ENCODE measurements at places on chromosomes 4 and X.

DNA sequence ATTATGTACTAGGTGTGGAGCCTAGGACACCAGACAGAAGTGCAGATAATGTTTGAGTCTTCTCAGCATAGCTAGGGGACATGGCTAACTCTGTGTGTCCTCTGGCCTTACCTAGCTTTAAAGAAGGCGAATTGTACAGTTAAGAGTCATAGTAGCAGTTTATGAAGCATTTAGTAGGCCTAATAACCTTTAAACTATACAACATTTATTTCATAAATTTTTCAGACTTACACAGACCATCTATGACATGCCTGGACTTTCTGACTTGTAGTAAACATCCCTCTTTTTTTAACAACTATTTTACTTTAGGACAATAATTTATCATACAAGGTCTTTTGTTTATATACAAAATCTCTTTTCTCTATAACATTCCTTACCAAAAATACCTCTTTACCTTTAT lies 37.4 kb downstream of the ETNPPL start:
- DNase-seq = no peak

GRCh38 chrX:141811438-141811837 lies 26.7 kb upstream of the MAGEC3 start:
- no peak for DNase-seq

DNA sequence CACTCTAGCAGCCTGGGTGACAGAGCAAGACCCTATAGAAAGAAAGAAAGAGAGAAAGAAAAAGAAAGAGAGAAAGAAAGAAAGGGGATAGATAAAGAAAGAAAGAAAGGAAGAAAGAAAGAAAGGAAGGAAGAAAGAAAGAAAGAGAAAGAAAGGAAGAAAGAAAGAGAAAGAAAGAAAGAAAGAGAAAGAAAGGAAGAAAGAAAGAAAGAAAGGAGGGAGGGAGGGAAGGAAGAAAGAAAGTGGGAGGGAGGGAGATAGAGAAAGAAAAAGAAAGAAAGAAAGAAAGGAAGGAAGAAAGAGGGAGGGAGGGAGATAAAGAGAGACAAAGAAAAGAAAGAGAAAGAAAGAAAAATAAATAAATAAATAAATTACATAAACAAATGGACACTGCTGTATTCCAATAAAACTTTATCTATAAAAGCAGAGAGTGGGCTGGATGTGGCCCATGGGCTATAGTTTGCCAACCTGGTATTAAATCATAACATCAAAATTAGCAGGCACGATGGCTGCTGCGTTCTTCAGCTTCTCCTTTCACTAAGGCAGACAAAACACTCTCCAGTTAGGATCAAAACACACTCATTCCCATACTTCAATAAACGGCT lies 165.0 kb downstream of the ZNF674 start:
- DNase-seq = no peak

GRCh38 chr4:103998756-103999155 lies 279.0 kb upstream of the TACR3 start:
- DNase-seq = no peak

DNA sequence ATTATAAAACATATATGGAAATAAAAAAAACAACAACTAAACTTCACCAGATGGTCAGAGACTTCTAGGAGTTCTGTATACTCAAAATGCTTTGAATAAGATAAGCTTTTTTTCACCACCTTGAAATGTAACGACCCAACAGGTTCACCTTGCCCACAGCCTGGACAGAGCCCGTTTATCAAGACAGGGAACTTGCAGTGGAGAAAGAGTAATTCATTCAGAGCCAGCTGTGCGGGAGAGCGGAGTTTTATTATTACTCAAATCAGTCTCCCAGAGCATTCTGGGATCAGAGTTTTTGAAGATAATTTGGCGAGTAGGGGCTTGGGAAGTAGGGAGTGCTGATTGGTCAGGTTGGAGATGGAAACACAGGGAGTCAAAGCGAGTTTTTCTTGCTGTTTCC lies 38.5 kb downstream of the AGA start:
- DNase-seq = no peak

GRCh38 chr4:140249351-140249750 lies 95.4 kb upstream of the MAML3 start:
- no peak for DNase-seq

DNA sequence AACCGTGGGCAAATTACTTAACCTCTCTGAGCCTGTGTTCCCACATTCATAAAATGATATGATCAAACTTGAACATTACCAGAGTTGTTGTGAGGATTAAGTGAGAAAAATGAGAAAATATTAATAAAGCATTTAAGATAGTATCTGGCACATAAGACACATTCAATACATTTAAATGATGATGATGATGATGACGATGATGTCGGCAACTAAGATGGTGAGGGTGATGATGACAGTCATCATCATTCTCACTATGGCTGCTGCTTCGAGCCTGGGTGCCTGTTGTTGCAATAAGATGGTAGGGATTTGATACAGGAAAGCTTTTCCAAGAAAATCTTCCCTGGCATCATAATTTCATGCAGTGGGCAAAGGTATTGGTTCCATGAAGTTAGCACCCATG lies 11.1 kb downstream of the TMEM164 start:
- no peak for DNase-seq

GRCh38 chr4:20432088-20432487 lies 180.4 kb downstream of the SLIT2 start:
- no peak for DNase-seq

DNA sequence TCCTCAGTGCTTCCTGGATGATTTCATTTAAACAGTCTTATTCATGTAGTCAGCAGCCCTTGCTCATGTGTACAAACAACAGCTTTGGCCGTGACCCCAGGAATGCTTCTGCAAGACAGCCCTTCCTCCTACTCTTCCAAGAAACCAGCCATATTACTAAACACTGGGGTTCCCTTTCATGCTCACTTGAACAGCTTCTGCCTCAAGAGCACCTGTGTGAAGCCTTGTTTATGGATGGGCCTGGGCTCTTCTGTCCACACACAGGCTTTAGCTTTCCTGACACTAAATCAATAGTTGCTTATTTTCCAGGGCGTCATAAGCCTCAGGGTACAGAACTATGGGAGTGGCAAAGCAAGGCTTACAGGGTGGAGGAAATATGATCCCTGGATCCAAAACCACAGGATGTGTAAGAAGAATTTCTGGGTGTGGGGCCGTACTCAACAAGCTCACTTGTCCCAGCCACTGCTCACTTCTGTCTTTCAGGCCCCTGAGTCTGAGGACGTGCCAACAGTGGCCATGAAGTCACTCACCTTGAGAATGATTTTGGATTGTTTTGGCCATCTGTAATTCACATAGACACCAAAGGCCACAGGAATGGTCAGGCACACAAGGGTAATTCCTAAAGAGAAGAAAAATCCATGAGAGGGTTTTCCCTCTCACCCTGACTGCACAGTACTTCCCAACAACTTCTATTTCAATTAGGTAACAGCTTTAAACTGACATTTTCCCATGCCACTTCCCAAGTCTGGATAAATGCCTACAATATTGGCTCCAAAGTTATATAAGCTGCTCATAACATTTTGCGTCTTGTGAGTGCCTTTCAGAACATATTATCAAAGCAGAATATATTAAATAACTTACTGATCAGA lies 17.7 kb downstream of the SLC10A6 start:
- DNase-seq = no peak

- no peak for DNase-seq
These were observed 21.2 kb upstream of the LCORL start for GRCh38 chr4:18042754-18043153.

- no peak for DNase-seq
These were observed 135.7 kb downstream of the ZNF330 start for GRCh38 chr4:141356321-141356962.

DNA sequence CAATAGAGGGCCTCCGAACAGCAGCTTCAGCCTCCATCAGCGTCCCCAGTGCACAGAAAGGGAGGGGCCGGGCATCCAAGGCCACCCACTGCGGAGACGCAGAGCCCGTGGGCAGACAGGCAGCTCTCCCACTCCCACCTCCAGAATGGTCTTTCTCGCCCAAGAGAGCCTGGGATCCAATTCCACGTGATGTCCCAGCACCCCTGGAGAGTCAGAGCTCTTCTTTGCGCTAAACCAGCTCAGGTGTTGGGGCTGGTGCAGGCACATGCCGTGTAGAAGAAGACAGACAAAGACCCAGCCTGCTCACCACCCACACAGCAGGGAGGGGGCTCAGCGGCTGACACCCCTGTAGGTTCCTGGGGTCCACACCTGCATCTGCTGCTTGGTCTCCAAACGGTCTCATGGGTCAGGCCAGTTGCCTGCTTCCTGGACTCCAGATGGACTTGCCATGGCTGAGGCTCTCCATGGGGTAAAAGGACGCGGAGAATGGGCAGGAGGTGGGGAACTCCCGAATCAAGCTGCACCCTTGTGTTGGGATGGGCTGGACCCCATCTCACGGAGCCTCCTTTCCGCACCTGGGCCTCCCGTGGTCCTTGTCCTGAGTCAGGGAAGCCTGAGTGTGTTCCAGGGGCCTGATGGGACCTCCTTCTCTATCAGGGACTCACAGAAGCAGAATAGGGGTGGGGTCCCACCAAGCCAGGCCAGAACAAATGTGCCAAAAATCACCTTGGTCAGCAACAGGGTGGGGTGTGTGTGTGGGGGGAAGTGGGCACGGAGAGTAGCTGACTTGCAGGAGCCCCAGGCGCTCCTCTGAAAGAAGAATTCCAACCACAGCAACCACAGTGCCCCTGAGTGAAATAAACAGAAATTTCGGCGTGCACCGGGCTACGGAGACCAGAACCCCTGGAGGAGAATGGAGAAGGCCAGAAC lies 11.6 kb upstream of the ASMTL start:
- DNase-seq = peak; percentile 1

GRCh38 chr4:82053396-82053795 lies 320.4 kb downstream of the HNRNPD start:
- DNase-seq = no peak

DNA sequence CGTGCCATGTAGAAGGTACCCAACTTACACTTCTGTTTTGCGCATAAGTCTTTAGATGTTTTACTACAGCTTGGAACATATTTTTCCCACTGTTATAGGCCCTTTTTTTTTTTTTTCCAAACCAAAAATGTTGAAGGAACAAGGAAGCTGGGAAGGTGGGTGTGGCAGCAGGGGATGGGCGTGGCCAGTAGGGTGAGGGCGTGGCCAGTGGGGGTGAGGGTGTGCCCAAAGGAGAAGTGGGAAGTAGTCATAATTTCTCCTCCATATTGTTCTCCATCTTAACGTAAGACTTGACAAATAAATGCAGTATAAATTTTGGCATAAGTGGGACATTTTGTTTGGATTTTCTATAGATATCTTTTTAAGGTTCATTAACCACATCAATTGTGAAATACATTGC lies 30.4 kb downstream of the CLDN22 start:
- DNase-seq = no peak

DNA sequence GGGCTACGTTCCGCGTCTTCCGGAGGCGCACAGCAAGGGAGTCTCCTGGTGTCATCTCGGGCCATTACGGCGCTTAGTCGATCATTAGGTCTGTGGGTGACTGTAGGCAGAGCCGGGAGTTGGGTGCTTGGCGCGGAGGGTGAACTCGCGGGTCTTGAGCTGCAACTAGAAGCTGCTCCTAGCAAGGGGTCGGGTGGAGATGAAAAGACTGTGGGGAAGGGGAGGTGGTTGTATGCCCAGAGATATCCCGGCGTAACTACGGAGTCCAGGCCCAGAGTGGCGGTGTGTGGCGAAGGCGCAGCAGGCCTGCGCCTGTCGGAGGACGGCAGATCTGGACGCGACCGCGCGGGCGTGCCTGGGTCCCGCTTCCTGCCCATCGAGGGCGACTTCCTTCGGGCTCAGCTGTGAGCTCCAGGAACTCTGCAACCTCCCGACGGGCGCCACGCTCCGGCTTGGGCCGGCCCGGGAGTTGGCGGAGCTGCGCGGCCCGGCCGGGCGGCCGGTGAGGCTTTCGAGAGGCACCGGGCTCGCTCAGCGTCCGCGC lies 2.7 kb upstream of the NKX3-2 start:
- DNase-seq = no peak

- DNase-seq = no peak
These were observed 56.4 kb downstream of the IRF2 start for GRCh38 chr4:184417802-184418511.

DNA sequence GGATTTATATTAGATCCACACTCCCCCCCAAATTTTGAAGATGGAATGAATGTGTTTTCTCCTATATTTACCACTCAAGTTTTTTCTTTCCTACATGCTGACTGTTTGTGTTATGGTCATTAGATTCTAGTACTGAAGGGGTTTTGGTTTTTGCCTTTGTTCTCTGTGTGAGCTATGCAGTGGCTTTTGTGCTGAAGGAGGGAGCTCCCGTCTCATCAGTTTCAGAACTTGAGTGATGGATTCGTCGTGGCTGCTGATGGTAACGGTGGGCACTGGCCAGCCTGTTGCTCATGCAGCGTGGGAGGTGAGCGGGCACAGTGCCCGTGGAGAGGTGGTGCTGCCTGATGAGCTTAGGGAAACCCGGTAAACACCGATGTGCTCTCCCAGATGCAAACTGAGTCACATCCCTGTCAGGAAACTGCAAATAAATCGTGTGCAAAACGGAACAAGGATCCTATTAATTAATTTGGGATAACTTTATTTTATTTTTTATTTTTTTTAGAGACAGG lies 101.5 kb downstream of the SORBS2 start:
- DNase-seq = no peak
